ENCODE measurements at places on chromosomes 1 and 21.

DNA sequence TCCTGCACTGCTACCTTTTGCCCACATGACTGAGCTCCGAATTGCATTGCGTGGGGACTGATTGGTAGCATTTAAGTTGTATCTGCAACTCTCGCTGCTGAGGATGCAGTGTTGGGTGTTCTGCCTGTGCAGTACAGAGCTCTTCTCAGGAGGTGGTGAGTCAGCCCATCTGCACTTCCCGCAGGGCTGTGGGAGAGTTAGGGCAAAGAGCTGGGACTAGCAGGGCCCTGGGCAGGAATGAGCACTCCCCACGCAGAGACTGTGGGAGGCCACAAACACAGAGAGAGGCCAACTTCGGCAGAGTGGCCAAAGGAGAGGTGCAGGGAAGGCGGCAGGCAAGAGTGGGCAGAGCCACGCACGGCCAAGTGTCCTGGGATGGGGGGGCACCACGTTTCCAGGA is 244.7 kb downstream of the SIPA1L2 start:
- no peak for DNase-seq

DNA sequence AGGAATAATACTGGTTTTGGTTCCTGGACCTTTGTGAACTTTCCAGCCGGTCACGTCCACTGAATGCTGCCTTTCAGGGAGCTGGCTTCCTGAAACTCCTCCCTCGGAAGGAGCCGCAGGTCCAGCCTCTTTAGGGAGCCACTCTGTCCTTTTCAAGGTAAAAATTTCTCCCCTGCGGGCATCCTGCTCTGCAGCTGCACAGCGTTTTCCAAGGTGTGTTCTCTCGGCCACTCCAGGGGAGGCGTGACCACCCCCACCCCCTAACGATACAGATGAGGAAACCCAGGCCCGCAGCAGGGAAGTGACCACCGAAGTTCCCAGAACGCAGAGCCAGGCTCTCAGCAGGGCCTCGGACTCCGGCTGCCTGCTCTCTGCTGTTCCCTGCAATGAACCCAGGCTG is 21.5 kb downstream of the PADI2 start:
- DNase-seq: no peak

GRCh38 chr1:6969106-6969505 is 183.9 kb downstream of the CAMTA1 start:
- DNase-seq: no peak

GRCh38 chr1:1925437-1926345 is 6.6 kb upstream of the TMEM52 start:
- DNase-seq: no peak

DNA sequence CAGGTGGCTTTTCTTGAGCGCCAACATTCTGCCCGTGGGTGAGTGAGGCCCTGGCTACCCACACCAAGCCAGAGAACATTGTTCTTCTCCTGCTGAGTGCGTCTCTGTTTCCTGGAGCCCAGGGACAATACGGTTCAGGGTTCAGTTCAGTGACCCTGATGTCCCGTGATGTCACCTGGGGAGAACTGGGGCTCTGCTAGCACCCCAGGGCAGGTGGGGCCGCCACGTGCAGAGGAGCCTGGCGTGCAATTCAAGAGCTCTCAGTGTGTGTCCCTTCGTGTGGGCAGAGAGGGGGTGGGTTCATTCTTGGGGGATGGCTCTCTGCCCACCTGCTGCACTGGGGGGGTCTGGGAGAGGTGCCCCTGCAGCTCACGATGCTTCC is 18.2 kb upstream of the PEX10 start:
- no peak for DNase-seq

DNA sequence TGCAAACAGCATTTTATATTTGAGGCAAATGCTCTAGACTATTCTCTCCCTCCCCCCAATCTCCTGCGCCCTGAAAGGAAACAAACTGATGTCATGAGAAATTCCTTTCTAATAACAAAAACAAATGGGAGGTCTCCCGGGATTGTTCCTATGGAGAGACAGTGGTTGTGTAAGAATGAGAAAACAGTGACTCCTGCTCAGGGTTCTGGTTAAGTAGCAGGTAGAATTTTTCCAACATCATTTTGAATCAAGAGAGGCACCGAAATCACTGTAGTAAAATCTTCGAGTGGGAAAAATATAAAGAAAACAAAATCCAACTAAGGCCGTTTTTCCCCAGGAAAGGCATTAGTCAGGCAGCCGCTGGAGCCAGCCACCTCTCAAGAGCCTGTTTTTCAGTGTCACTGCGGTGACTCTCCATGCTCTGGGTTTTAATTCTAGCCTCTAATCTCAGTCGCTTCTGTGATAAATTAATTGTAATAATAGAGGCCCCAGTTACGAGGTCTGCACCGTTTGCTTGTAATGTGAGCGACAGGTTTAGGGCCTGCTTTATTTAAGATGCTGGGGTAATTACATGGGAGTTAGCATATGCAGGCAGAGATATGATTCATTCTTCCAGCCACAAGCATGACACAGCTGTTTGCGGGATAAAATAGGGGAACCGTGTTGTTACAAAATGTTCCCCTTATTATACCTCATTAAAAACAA is 80.3 kb downstream of the RNF220 start:
- no peak for DNase-seq

GRCh38 chr1:212700223-212700891 is 717 bp upstream of the BATF3 start:
- no peak for DNase-seq

DNA sequence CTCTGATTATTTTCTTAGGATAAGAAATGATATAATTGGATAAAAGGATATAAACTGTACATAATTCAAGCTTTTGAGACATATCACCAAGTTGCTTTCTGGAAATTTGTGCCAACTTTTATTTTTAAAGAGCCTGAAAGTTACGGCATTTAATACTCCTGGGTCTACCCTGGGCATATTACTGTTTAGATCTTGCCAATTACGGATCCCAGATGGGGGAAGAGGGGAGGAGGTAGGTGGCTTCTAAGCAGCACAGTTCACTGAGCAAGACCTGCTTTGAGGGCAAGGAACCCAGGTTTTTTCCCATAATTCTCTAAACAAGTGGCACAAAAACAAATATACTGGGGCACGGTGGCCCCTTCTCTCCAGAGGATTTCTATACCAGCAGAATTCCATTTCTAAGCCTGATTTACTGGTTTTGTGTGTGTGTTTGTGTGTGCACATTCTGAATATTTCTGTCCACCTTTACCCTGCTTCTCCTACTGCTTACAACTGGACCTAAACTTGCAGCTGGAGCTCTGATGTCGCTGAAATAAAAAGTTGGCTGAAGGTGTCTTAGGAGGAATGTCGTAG is 76.7 kb downstream of the LAMC2 start:
- DNase-seq: no peak

- DNase-seq: no peak
Observed at GRCh38 chr1:88990426-88990825, 2.0 kb downstream of the KYAT3 start.

DNA sequence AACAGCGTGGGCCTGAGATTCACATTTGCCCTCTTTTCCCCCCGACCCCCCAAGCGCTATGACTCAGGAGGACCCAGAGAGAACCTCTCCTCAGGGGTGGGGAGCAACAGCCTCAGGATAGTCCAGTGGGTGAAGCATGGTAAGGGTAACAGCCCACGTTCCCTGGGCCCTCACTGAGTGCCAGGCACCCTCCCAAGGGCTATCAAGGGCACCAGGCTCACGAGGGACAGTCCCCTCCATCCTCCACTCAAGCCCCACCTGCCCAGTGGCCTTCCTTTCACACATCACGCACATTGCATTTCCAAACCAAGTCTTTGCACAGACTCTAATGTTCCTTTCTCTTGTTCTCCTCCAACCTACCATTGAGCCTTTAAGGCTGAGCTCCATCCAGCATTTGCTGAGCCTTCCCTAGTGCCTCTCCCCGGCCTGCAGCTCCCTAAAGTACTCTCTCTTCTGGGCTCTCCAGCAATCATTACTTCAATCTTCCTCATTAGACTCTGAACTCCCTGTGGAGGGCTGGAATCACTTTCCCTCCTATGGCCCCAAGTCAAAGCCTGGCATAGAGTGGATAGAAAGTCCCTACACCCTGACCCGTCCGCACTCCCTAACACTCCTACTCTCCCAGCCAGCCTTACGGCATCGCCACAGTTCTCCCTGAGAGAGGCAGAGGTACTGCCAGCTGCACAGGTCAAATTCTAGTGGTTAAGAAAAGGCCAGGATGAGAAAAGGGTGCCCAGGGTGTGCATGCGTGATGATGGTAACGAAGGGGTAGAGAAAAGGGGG is 1.0 kb downstream of the AKR7A2 start:
- no peak for DNase-seq

DNA sequence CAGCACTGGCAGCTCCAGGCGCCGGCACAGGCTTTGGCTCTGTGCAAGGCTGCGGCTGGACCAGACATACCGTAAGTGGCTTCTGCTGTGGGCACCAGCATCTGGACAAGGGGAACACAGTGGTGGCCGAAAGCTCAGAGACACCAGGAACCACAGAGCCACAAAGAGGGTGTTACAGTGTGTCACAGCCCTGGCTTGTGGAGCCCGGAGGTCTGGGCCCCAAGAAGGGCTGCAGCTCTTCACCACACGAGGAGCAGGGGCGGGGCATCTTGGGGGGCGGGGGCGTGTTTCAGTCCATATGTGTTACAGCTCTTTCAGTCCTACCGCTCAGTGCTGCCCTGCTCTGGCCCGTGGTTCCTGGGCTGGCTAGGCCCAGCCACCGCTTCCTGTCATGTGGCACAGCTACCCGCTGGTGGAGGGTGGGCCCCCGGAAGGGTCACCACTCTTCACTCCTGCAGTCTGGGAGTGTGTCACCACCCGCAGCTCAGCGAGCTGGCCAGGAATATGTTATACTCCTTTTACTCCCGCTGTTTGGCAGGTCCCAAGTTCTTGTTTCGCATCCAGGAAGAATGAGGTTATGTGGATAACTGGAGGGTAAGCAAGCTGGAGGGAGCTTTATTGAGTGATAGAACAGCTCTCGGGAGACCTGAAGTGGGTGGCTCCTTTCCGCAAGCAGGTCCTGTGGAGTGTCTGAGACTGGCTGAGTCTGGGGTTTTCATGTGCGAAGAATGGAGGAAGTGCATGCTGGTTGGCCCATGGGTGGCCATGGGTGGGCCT is 3.3 kb upstream of the LSM10 start:
- no peak for DNase-seq

GRCh38 chr1:12285496-12286143 is 55.8 kb downstream of the VPS13D start:
- DNase-seq: no peak

GRCh38 chr21:30577766-30578165 is 12.4 kb downstream of the KRTAP22-2 start:
- DNase-seq: no peak

DNA sequence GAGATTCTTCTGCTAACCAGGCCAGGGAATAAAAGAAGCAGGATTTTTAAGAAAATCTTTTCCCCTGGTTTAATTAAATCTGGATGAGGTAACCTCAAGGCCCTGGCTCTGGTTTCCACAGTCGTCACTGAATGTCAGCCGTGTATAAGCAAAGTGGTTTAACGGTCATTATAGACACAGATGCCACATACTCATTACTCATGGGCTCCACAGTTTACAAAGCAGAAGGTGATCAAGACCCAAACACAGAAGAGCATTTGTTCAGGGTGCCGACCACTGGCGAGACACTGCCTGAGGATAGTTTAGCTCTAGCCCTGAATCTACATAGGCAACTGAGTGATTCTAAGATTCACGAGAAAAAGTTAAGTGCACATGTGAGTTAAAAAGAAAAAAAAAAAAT is 27.8 kb upstream of the RAP1GAP start:
- DNase-seq: no peak

- no peak for DNase-seq
Observed at GRCh38 chr1:164723296-164723798, 164.4 kb downstream of the PBX1 start.

DNA sequence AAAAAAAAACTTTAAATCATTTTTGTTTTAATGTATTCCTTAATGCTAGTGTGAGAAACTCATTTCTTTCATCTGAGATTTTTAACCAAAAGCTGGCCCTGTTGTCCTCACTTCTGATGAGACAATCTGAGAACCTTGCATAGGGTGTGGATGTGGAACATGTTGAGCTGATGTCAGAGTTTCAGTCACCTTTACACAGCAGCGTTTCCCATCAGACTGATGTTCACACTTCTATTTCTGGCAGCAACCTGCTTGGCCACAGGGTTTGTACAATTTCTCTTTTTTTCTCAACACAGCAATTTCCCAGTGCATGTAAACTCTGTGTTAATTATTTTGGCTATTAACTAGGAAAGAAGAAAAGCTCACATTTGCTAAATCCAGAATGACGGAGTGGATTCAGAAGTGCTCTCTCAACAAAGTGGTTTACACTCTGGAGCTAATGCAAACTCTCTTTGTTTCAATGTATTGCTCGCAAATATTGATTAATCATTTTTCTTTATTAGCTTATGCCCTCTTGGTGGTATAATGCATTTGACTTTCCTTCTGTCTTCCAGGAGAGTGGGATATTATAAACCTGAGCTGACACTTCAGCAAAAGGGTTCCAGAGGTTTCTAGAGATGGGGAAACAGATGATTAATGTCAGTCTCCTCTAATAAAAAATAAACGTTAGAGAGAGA is 70.5 kb upstream of the HSPA13 start:
- DNase-seq: no peak

DNA sequence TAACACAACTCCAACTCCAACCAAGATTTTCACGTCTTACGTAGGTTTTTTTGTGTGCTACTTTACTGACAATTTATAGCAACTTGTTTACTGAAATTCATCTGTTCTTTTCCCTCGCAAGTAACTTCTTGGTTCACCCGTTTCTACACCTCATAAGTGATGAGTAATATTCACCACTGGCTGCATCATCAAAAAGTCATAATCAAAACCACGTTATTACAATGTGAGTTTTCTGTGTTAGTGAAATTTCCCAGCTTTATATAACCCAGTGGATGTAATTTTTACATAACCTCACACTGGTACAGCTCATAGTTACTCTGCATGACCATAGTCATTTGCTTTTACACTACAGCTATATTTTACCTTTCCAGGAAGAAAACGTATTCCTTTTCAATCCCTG is 401.1 kb upstream of the LYPLAL1 start:
- no peak for DNase-seq

- no peak for DNase-seq
Observed at GRCh38 chr1:201760516-201760915, 68.4 kb upstream of the IPO9 start.

GRCh38 chr1:187471555-187471954 is 642.8 kb downstream of the PLA2G4A start:
- DNase-seq: no peak

GRCh38 chr1:108732398-108732797 is 14.1 kb upstream of the STXBP3 start:
- no peak for DNase-seq

- no peak for DNase-seq
Observed at GRCh38 chr1:5511381-5512097, 480.7 kb downstream of the NPHP4 start.

DNA sequence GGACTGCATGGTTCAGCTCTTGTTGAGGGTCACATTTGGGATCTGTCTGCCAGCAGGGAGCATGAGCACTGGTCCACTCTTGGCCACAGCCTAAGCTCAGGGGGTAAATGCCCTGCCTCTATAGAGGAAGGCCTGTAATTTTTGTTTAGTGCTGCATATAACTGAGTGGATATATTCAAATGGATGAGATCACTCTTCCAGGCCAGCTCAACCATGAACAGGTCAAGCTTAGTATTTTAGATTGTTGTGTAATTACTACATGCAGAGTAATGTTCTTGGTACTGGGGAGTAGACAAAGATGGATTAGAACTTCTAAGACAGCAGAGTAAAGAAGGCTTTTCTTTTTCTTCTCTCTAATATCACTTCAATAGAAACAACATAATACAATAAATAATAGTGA is 376.9 kb downstream of the GPATCH2 start:
- no peak for DNase-seq

All from activated T-helper 1 cell treated with anti-CD3 and anti-CD28 coated beads, Interleukin-2, amount 50 U/mL, for 16 hours (primary cell).